ENCODE measurements at places on chromosomes 6 and 20. TPM values are rescaled to one million over a fixed set of nuclear protein-coding genes. Genes with fewer than 3 reads are reported as not detected.

GRCh38 chr20:51541189-51542032 is 1.1 kb downstream of the NFATC2 start:
- no peak for DNase-seq

- no peak for DNase-seq
Measured at GRCh38 chr20:1001911-1002681, at the start of gene RSPO4. Gene RSPO4 (minus strand): TSS chr20:1002311. CDS start chr20:1002164, 147 bp downstream.

- no peak for DNase-seq
Measured at GRCh38 chr20:34388000-34388399, 24.9 kb downstream of the ITCH start.

DNA sequence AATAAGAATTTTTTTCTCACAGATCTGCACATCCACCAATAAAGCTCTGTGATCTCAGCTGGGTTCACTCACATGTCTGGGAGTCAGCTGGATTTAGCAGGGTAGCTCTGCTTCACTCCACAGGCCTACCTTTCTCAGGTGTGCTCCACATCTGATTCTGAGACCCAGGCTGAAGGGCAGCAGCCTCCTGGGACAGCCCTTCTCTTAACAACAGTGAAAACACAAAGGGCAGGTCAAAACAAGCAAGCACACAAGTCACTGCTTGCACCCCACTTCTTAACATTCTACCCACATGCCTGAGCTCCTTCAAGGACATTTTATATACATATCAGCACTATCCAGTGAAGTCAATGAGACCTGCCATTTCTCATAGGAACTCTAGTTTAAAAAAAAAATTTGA is 96.0 kb upstream of the MAP3K4 start:
- DNase-seq: no peak

GRCh38 chr6:161802231-161802630 is 528.4 kb upstream of the AGPAT4 start:
- DNase-seq: no peak

Gene OR2J3
- not detected for polyA plus RNA-seq

Gene GLP1R
- polyA plus RNA-seq: not detected

Gene EBF4
- polyA plus RNA-seq: 2.8 TPM

Gene BHLHE23
- polyA plus RNA-seq: not detected

Gene PBOV1
- not detected for polyA plus RNA-seq

Gene NR2E1
- not detected for polyA plus RNA-seq

Measured in A549 (cell line).